Smooth muscle cell of the umbilical artery (primary cell): ENCODE measurements at places on chromosomes 2 and 18. TPM values are rescaled to one million over a fixed set of nuclear protein-coding genes. Genes with fewer than 3 reads are reported as not detected.

CD8B gene
- total RNA-seq, result not detected in 2 replicates

VWC2L gene
- total RNA-seq, result not detected in 2 replicates

TMEM37 gene
- 0.30 TPM in 1 of 2 replicates, not detected in the other for total RNA-seq

CD8B2 gene
- total RNA-seq, result not detected in 2 replicates

LONRF2 gene
- 0.32 and 1.2 TPM in 2 replicates for total RNA-seq

CHRNG gene
- total RNA-seq, result not detected in 2 replicates

HOXD13 gene
- 2.2 and 2.4 TPM in 2 replicates for total RNA-seq

GPBAR1 gene
- not detected in 2 replicates for total RNA-seq

ASTL gene
- total RNA-seq, result 0.23 TPM in 1 of 2 replicates, not detected in the other

XIRP2 gene
- under 0.01 TPM in 2 replicates for total RNA-seq

MYO5B gene
- total RNA-seq, result not detected in 2 replicates

B3GNT7 gene
- total RNA-seq, result under 0.01 and 0.60 TPM in 2 replicates

TNFAIP6 gene
- total RNA-seq, result 2.3 and 41.6 TPM in 2 replicates

FIGN gene
- total RNA-seq, result 1.2 and 1.5 TPM in 2 replicates

C2orf80 gene
- total RNA-seq, result not detected in 2 replicates

SCG2 gene
- 1.2 and 12.5 TPM in 2 replicates for total RNA-seq

PPP3R1 gene
- total RNA-seq, result 29.1 and 46.6 TPM in 2 replicates

AQP12B gene
- total RNA-seq, result not detected in 2 replicates

SOCS6 gene
- 43.4 and 46.0 TPM in 2 replicates for total RNA-seq

MDH1B gene
- 0.59 and 0.78 TPM in 2 replicates for total RNA-seq

C18orf54 gene
- 3.3 and 8.6 TPM in 2 replicates for total RNA-seq

CERKL gene
- total RNA-seq, result 0.18 TPM in 1 of 2 replicates, not detected in the other

MROH2A gene
- not detected in 2 replicates for total RNA-seq

KCNIP3 gene
- total RNA-seq, result 0.30 and 2.3 TPM in 2 replicates

HRH4 gene
- 0.05 and 0.30 TPM in 2 replicates for total RNA-seq

AKAIN1 gene
- not detected in 2 replicates for total RNA-seq

CRYGD gene
- total RNA-seq, result not detected in 2 replicates

MZT2A gene
- total RNA-seq, result 43.4 and 66.2 TPM in 2 replicates

ACADL gene
- total RNA-seq, result 0.05 and 0.59 TPM in 2 replicates

FBXO48 gene
- total RNA-seq, result 0.30 and 0.37 TPM in 2 replicates

LYPD1 gene
- total RNA-seq, result 29.3 and 39.2 TPM in 2 replicates

HOXD12 gene
- not detected in 2 replicates for total RNA-seq

CHPF gene
- 519 and 687 TPM in 2 replicates for total RNA-seq

FOXI3 gene
- not detected in 2 replicates for total RNA-seq

CYTIP gene
- total RNA-seq, result 0.30 TPM in 1 of 2 replicates, not detected in the other

CYP27C1 gene
- not detected in 2 replicates for total RNA-seq

UGT1A6 gene
- not detected in 2 replicates for total RNA-seq

TMEM163 gene
- not detected in 2 replicates for total RNA-seq

CIB4 gene
- not detected in 2 replicates for total RNA-seq

RAD51AP2 gene
- total RNA-seq, result not detected in 2 replicates

CYS1 gene
- under 0.01 and 0.37 TPM in 2 replicates for total RNA-seq

EHD3 gene
- total RNA-seq, result 21.7 and 44.4 TPM in 2 replicates

AGFG1 gene
- total RNA-seq, result 33.9 and 55.3 TPM in 2 replicates

ERBB4 gene
- total RNA-seq, result 0.42 and 0.59 TPM in 2 replicates

TEX44 gene
- total RNA-seq, result not detected in 2 replicates

COL4A3 gene
- total RNA-seq, result under 0.01 TPM in 1 of 2 replicates, not detected in the other

ZBTB7C gene
- not detected in 2 replicates for total RNA-seq

SPHKAP gene
- total RNA-seq, result not detected in 2 replicates

ZFAND2B gene
- 11.0 and 16.0 TPM in 2 replicates for total RNA-seq
